Activated CD4-positive, alpha-beta T cell treated with anti-CD3 and anti-CD28 coated beads, Interleukin-10, Interleukin-2, amounts not matched to agents 100 ng/mL and 50 ng/mL, durations not matched to agents 16 hours and 8 hours (primary cell): ENCODE measurements at places on chromosomes 3 and 15.

GRCh38 chr3:167241048-167241845 is 138.8 kb downstream of the ZBBX start:
- DNase-seq, result no peak

GRCh38 chr15:73952171-73952912 is 26.1 kb downstream of the LOXL1 start:
- DNase-seq, result no peak

GRCh38 chr15:42392309-42393024 is 33.2 kb downstream of the CAPN3 start:
- no peak for DNase-seq

GRCh38 chr3:170448584-170448983 is 29.9 kb downstream of the CLDN11 start:
- no peak for DNase-seq

GRCh38 chr3:119812491-119813058 is 30.7 kb downstream of the NR1I2 start:
- DNase-seq, result no peak

DNA sequence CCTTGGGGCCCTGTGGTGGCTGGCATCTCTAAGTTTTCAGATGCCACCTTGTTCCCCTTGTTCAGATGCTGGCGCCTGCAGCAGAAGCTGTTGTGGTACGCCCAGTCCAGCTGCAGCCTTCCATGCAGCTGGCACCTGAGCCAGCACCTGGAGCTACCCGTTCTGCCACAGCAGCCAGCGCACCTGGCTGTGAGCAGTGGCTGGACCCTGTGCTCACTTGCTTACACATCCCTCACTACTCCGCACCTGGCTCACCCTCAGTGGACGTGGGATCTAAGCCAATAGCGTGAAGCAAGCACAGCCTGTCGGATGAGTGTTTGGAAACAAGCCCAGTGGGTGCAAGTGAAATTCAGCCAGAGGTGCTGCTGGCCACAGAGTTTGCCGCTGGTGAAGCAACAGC is 607.5 kb upstream of the BCHE start:
- DNase-seq, result no peak

- DNase-seq, result no peak
Measured at GRCh38 chr15:69668039-69668705, 215.6 kb downstream of the RPLP1 start.

GRCh38 chr3:142211034-142211433 is 14.4 kb downstream of the GK5 start:
- DNase-seq, result peak; percentile 19

DNA sequence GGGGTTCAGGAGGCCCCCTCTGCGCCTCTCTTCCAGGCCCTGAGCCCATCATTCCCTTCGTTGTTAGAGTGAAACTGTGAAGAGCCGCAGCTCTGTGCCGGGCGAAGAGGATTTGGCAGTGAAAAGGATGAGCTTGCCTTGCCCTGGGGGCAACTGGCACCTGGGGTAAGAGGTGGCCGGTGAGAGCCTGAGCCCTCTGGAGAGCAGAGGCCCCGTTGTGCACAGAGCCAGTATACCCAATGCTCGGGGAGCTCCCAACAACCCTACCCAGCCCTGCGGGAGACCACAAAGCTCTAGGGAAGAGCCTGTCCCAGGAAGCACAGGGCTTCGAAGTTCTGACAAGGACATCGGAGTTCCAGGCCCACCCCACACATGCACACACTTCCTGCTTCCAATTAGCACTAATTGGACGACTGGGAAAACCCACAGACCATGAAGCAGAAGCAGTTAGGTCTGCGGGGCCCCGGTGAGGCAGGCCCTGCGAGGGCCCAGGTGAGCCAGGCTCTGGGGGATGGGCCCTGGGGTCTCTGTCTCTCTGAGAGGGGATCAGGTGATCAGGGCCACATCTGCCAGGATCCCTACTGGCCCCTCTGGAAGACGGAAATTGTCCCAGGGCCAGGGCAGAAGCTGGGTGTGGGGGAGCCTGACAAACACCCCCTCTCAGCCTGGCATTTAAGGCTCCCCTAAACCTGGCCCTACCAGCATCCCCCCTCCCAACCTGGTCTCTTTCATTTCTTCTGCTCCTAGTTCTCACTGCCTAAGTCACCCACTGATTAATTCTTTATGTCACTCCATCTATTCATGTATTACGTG is 27.9 kb upstream of the SFMBT1 start:
- DNase-seq, result no peak

- DNase-seq, result no peak
Measured at GRCh38 chr3:15384510-15385237, 42.7 kb downstream of the METTL6 start.

- no peak for DNase-seq
Measured at GRCh38 chr15:99085413-99086326, 19.2 kb upstream of the SYNM start.

DNA sequence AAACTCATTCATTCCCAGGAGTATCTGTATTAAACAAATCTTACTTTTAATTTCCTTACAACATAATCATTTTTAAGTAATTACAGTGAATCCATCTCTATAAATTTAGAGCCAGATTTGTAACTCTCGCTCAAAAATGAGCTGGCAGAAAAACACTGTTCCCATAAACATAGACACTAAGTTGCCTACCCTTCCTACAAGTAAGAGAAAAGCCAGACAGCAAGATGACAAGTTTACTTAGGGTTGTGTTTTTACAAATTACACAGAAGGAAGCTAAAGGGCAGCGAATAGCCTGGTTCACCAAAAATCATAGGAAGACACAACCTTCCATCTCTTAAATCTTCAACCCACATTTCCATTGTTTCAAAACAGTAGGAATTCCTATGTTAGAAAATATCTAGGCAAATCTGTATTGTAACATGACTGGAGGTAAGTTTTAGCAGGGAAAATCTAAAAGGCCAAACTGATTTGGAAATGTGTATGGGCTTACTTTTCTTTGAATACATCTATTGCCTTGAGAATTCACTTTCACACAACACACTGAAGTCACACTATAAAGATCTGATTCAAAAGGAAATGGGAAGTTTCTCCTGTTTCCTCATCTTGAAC is 21.7 kb downstream of the HERC1 start:
- DNase-seq, result no peak

DNA sequence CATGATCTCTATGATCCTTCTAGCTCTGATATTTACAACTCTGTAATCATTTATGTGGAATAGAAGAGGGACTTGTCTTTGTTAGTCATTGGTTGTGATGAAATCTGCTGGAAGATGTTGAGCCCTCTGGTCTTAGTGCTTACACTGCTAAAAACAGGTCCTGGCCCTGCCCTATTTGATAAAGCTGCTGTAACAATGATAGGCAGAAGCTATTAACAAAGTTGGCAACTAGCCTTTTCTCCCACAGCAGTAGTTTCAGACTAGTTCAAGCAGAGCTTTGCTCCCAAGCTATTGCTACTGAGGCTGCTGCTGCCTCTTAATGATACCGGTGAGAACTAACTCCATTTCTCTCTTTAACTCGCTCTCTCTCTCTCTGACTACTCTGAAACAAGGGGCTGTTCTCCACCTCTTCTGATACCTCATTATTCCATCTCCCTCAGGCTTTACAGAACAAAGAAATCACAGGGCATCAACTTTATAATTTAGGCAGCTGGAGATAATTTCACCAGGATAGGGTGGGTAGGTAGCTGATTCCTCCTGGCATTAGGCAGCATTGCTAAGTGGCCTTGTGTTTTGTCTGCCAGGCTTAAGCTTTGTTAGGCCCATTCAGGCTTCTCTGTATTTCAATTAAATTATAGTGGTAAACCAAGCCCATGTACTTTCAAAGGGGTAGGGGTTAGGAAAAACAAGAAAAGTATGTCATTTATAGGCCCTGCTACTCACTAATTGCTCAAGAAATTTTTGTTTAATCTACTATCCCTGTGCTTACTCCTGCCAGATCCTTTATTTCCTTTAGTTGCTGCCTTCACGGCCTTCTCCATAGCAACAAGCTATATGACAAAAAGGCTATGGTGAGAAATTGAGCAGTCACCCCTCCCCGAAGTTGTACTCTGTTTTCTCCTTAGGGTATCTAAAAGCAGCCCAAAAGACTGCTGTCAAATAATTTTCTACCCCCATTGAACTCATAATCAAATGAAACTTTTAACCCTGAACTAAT is 139.6 kb downstream of the RBPMS2 start:
- no peak for DNase-seq

- DNase-seq, result peak; percentile 64
Measured at GRCh38 chr3:184227481-184227935, 1.9 kb upstream of the VWA5B2 start.

DNA sequence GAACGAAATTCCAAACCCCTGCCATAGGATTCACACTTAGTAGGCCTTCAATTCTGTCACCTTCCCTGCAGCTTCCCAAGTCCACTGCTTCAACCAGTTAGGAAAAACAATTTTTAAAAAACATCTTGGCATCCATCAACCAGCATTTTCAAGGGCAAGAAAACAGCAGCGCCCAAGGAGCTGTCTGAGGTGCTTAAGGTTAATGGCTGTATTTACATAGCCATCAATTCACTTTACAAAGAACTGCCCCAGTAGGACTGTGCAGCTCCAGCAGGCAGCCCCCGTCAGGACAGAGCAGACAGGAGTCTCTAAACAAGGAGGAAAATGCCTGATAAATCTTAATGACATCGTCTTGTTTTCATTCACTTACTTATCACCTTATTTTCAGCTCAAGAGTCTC is 13.3 kb downstream of the TAFA4 start:
- no peak for DNase-seq

DNA sequence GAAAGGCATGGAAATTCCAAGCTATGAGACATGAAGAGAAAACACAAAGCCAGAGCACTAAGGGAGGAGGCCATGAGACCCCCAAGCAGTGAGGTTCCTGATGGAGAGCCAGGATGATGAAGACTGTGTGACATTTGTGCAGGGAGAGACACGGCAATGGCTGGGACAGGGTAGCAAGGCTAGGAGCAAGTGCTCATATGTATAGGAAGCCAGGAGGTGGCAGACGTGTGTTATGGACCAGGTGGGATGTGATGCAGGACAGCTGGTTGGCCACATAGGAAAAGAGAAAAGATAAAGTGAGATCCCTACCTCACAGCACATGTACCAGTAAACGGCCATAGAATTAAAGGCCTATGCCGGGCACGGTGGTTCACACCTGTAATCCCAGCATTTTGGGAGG is 112.7 kb downstream of the APBA2 start:
- DNase-seq, result no peak

DNA sequence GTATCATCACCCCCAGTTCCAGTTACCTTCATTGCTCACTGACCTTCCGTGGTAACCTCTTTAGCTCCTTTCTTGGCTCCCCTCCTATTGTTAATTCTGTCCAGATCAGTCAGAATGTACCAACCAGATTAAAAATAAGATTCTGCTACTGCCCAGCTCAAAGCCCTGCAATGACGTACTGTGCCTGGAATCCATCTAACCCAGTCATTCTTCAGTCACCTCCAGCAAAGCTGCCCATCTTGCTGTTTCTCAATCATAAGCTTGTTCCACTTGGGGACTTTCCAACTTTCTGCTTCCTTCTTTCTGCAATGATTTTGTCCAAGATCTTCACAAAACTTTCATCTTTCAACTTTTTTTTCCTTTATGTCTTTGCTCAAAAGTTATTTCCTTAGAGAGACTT is 512.0 kb upstream of the ZNF385D start:
- no peak for DNase-seq

DNA sequence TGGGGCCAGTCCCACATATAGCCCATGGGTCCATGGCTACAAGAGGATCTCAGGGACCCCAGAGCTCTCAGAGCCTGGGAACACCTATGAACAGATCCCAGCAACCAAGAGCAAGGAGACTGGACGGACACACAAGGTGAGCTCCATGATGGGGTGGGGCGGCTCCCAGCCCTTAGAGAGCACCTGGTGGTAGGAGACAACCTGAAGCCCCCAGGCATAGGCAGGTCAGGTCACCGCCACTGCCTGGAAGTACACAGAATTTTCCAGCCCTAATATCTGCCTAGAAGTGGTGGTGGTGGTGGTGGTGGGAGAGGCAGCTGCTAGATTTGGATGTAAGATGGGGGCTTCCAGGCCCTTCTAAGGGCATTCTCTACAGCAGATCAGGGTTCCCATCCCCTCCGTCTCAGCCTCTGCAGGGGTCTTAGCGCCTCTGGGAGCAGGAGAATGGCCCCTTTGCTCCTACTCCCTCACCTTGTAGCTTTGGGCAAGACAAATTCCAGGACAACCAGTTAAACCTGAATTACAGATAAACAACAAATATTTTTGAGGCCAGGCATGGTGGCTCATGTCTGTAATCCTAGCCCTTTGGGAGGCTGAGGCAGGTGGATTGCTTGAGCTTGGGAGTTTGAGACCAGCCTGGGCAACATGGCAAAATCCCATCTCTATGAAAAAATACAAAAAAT is 9.2 kb downstream of the SH2D7 start:
- no peak for DNase-seq

- peak; percentile 58 for DNase-seq
Measured at GRCh38 chr3:112582244-112582874, 20.5 kb downstream of the SLC35A5 start.

- DNase-seq, result peak; percentile 39
Measured at GRCh38 chr3:152444029-152444641, 175.4 kb downstream of the MBNL1 start.

GRCh38 chr15:81532001-81532400 is 158.0 kb upstream of the TMC3 start:
- no peak for DNase-seq

GRCh38 chr3:150299201-150299600 is 108.9 kb upstream of the TSC22D2 start:
- DNase-seq, result no peak

DNA sequence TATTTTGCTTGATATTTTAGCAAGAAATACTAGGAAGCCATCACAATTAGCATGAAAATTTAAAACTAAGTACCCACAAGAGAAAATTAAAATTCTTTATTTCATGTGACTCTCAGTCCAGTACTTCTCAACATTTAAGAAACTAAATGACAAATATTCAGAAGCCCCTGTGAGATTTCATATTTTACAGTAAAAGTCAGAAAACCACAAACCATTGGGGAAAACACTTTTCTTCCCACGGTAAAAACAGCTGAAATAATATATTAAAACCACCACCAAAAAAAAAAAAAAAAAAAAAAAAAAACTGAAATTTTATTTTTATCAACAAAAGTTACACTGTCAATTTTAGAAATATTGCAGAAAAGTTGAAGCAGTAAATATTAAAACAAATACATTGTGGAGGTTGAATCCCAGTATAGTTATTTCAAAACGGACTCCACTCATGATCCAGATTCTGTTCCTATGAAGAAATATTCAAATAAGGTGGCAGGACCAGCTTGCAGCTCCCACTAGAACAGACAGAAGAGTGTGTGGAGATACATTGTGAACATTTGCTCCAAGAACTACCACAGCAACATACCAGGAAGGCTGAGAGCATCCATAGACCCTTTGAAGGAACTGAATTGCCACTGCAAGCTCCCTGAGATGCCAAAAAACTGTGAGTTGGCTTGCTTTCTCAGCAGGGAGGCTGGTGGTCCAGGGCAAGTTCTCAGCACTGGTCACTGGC is 308.2 kb downstream of the CTNNB1 start:
- no peak for DNase-seq
